Gastroesophageal sphincter (tissue), 4 donors: ENCODE measurements at places on chromosomes 7 and 10.

GRCh38 chr10:32516567-32517495 is 70.9 kb downstream of the CCDC7 start:
- ATAC-seq: no peak

DNA sequence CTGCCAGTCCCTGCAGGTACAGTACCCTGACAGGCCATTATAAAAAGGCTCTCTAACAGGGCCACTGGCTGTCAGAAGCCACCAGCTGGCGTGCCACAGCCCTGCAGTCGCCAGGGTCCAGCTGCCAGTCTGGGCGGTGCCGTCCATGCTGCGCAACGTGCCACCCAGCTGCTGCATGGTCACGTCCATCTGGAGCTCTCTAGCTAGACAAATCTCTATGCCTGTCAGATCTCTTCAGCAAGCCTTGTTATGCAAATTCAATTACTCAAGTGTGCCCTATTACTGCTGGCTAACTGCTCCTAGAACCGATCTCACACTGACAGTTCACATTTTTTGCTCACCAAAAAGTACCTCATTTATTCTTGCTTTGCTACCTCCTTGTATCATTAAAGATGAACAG is 75.9 kb downstream of the HIBADH start:
- no peak for ATAC-seq

- no peak for ATAC-seq
These were observed 39.0 kb upstream of the PTPRZ1 start for GRCh38 chr7:121833991-121834390.

DNA sequence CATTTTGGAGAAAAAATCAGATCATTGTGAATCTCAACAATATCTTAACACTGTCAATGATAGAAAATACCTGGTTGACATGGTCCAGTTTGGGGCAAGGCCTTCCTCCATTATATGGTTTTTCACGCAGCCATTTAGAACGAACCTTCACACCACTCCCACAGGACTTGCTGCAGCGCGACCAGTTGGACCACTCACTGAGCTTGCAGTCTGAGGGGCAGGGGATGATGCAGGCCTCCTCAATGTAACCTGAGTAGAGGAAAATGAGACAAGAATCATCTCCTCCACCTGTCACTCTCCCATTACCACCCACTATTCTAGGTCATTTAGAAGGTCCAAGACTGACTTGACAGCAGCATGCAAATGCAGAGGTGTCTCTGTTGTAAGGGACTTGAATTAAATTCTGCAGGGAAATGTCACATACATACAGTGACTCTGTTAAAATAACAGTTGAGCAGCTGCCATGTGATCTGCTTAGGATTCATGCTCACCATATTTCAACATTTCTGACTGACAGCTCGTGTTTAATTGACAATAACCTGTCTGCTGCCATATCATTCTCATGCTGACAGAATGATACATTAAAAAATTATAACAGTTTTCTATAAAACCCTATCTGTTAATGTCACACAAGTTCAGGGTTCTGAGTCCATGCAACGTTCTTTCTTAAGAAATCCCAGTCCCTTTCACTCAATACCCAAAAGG is 403.0 kb downstream of the THSD7A start:
- no peak for ATAC-seq

GRCh38 chr7:5595545-5596045 is 172.0 kb upstream of the TNRC18 start:
- no peak for ATAC-seq

GRCh38 chr10:83195021-83195420 is 944.3 kb upstream of the GHITM start:
- ATAC-seq: no peak

DNA sequence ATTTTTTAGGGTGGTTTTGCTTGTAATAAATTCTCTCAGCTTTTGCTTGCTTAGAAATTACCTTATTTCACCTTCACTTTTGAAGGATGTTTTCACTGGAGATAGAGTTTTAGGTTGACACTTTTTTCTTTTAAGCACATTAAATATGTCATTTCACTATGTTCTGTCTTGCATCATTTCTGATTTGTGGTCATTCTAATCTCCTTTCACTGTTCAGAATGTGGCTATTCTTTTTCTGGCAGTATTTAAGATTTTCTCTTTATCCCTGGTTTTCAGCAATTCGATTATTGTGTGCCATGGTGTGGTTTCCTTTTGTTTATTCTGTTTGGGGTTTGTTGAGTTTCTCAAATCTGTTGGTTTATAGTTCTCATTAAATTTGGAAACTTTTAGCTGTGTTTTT is 1065.6 kb downstream of the KCNMA1 start:
- ATAC-seq: no peak

GRCh38 chr10:15262036-15262713 is 93.7 kb upstream of the NMT2 start:
- peak; percentile 36 for ATAC-seq

DNA sequence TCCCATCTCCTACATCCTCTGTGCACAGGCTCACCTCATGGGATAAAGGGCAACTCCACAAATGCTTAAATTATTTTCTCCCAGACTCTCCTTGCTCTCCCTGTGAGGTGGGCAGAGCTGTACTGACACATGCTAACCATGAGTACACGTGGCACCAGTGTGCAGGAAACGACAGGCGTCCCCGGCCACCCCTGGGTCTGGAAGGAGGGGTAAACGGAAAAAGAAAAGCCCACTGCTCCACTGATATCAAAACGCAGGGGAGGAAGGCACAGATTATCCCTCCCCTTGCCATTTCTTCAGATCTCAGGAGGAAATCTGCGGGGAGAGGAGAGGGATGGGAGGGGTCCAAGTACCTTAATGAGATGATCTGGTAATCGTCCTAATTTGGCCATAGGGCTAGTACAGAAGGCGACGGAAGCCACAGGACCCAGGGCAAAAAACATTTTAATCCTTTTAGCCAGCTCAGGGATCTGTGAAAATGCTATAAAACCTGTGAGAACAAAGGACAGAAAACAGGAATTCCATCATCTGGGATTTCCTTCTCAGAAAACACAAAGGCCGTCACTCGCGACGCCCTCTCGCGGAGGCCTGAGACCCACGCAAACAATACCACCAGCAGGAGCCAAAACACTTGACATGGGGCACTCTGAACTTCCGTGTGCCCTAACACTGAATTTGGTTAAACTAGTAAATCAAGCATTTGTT is 17.8 kb upstream of the CH25H start:
- ATAC-seq: peak; percentile 71

DNA sequence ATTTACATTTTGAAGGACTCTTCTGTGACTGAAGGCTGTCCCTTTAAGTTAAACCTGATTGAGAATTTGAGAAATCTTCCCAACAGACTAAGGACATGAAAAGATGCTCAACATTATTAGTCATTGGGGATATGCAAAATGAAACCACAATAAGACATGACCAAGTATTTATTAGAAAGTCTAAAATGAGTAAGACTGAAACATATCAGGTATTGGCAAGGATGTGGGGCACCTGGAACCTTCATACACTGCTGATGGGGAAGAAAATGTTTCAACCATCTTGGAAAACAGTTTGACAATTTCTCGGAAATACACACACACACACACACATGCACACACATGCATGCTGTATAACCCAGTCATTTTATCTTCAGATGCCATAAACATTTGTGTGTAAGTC is 132.1 kb upstream of the CDK6 start:
- ATAC-seq: no peak

GRCh38 chr10:127203067-127203466 is 6.7 kb upstream of the INSYN2A start:
- ATAC-seq: no peak

DNA sequence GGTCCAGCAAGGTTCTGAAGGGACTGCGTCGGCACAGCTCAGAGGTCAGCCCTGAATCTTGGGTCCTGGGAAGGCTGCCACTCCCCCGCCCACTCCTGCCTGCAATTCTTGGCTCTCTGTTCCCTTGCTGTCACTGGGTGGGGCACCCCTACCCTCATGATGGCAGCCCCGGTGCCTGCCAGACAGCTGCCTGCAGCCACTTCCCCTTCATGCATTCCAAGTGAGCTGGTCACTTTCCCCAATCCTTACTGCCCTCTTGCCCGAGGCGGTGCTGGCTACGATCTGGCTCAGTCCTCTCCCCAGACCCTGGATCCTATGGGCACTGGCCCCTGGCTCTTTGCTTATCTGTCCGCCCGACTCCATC is 14.2 kb downstream of the MYL10 start:
- ATAC-seq: peak; percentile 34

DNA sequence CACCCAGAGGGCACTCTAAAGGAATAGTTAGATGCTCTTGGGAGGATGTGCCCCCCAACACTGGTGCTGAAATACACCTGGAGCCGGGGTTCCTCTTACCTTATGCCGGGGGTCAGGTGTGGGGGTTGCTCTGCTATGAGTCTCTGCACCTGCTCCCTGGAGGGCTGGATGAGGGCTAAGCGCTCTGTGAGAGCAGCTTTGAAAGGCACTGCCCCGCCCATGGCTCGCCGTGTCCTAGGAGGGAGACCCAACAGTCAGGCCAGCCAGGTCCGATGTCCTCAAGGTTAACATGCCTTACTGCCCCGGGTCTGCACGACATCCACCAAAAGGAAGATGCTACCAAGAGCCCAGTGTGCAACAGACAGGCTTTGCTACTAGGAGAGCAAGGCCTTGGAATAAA is 31.7 kb downstream of the PSPH start:
- ATAC-seq: peak; percentile 25

GRCh38 chr10:88466786-88467185 is 116.3 kb downstream of the RNLS start:
- no peak for ATAC-seq

- no peak for ATAC-seq
These were observed 701.5 kb downstream of the SORCS3 start for GRCh38 chr10:105342606-105343005.

DNA sequence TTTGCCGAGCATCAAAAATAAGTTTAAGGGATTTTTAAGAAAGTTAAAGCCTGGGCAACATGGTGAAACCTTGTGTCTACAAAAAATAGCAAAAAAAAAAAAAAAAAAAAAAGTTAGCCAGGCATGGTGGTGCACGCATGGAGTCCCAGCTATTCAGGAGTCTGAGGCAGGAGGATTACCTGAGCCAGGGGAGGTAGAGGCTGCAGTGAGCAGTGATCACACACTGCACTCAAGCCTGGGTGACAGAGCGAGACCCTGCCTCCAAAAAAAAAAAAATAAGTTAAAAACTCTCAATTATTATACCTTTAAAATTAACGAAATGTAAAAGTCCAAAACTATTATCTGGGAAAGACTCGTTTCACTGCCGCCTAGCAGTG is 35.0 kb upstream of the DAGLB start:
- ATAC-seq: no peak

DNA sequence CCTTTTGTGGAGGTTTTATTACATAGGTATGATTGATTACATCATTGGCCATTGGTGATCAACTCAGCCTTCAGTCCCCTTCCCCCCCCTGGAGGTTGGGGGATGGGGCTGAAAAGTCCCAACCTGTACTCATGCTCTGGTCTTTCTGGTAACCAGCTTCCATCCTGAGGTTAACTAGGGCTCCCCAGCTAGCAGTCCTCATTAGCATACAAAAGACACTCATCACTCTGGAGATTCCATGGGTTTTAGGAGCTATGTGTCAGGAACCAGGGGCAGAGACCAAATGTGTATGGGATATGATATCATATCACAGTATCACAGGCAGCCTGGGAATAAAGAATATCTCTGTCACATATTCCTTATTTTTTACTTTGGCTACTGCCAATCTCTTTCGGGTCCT is 13.6 kb downstream of the CCSER2 start:
- ATAC-seq: no peak

DNA sequence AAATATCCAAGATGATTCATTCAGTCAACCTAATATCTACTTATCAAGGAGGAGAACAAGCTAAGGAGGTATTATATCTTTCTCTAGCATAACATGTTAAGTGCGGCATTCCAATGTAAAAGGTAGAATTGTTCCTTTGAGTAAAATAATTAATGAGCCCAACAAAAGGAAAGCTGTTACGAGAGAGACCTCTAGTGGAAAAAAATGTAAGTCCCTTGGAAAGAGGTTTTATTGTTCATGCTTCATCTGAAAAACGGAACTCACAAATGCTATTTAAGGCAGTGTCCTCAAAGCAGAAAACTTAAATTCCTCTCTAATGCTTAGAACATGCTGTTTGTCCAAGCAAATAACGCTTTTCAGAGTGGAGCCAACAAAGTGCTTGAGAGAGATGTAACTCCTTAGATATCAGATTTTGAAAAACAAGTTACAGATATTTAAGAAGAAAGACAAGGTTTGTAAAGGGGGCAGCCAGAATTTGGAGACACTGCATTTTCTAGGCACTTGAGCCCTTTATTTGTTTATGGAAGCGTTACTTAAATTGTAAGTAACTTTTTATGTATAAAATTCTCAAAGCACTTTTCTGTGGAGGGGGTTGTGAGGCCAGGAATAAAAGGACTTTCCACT is 119.9 kb downstream of the TFEC start:
- peak; percentile 43 for ATAC-seq

- ATAC-seq: no peak
These were observed 94.4 kb upstream of the STEAP4 start for GRCh38 chr7:88401009-88401623.

GRCh38 chr10:92742331-92743228 is 52.8 kb downstream of the HHEX start:
- no peak for ATAC-seq

DNA sequence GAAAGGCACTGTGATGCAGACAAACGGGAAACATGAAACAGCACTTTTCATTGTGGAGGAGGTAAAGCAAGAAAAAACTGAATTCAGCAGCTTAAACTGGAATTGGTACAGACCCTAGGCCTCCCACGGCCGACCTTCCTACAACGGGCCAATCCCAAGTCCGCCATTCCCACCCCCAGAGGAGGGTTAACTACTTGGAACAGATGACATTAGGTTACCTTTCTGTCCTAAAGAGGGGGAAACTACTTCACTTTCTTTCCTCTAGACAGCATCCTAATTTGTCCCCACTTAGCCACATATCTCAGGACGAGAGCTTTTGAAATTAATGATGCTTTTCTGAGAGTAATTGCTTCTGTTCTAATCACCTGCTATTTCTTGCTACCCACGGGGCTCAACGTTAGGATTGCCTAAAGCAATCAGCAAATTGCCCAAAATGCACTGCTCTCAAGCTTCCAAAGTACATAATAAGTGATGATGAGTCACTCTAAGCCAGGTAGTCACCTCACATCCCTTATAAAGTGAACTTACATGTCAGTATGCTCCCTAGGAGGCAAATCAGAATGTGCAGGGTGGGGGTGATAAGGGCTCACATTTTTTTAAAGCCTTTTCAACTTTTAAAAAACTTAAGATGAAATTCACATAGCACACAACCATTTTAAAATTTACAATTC is 36.7 kb downstream of the LSM5 start:
- ATAC-seq: no peak
